ENCODE measurements at places on chromosomes 1 and 21. TPM values are rescaled to one million over a fixed set of nuclear protein-coding genes. Genes with fewer than 3 reads are reported as not detected.

The NBPF4 gene
- total RNA-seq: not detected

The ADORA1 gene
- total RNA-seq: 0.35 TPM

The CNR2 gene
- 0.04 TPM for total RNA-seq

The TNNT2 gene
- not detected for total RNA-seq

The CELA2A gene
- not detected for total RNA-seq

The CTXND2 gene
- total RNA-seq: not detected

The KRTAP12-2 gene
- not detected for total RNA-seq

DNA sequence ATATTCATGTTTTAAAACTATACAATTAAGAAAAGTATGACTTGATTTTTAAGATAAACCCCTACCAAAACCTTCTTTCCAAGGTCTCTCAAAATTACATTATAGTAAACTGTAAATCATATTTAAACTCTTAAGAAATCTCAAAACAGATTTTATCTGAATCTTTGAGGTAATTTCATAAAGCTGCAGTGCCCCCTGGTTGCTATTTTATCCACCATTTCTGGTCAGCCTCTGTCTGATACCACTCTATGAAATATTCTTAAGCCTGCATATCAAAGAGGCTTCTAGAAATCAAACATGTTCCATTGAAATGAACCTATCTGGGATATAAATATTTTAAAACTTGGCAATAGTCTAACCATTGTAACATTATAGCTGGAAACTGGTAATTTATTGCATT is 317.3 kb downstream of the COL11A1 start:
- DNase-seq: no peak

DNA sequence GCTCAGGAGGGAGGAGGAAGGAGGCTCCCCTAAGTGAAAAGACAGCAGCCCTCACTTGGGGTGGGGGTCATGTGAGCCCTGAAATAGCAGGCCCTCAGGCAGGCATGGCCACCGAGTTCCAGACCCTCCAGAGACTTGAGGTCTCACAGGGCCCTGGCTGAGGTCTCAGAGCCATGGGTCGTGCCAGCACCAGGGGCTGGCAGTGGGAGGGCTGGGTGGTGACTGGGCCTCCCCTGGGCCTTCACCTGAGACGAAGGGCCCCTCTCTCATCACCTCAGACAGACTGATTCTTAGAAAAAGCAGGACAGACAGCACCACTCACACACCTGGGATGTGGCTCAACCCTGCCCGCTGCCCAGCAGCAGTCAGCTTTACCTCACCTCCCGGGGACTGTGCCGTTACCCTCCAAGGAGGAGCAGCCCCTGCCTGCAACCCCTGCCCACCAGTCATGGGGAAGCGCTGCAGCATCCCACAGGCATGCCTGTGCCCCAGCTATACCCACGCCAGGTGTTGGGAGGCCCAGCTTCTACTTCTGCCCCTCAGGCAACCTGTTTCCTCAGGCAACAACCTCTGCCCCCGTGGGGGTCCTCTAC is 42.6 kb upstream of the LRP8 start:
- no peak for DNase-seq

DNA sequence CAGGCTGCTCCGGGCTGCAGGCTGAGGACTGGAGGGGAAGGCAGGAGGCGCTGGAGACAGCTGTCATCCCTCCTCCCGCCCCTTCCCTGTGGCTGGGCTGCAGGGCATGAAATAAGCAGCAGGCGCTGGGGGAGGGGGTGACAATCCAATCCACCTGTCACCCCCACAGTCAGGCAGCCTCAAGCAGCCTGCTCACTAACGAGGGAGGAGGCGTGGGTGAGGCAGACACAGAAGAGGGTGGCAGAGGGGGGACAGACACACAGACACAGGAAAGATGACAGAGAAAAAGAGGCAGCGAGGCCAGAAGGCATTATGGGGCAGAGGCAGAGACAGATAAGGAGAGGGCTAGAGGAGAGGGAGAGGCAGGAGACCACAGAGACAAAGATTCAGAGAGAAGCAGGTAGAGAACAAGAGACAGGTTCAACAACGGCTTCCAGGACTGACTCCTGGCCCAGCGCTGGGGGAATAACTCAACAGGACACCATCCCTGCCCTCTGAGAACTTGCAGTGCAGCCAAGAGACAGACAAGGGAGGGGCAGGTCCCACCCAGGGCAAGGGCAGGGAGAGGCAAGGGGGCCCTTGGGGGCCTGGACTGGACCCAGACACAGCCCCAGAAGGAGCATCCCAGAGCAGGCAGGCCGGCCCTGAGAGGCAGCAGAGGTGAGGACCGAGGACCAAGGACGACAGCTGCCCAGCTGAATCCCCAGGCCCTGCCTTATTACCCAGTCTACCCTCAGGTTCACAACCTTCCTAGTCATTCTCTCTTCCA is 11.2 kb downstream of the MEF2D start:
- no peak for DNase-seq

DNA sequence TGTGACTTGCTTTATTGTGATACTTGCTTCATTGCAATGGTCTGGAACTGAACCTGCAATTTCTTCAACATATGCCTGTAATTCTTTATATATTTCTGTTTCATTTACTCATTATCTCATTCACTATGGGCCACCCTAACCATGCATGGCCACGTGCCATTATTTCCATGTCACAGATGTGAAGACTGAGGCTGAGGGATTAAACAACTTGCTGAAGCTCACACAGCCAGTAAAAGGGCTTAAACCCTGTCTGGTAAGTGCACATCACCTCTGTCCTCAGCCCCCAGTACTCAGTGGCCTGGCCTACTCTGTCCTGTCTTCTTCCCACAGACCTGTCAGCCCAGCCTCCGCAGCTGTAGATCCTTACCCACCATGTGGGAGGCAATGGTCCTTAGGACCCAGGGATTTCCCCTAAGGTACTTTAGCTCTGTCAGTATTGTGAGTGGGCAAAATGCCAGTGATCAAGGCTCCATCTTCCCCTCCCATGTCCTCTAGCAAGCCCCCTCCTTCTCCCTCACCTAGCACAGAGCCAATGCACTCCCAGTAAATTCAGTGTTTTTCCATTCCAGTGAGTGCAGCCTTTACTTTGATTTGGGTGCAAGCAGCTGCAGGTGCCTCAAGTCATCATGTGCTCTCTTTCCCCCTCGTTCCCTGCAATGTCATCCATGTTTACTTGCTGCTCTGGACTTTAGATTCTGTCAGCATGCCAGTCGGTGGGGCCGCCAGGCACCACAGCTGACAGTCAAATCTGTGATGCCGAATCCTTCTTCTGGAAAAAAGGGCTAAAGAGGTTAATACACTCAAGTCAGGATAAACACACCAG is 228.2 kb upstream of the PROX1 start:
- peak; percentile 77 for DNase-seq

DNA sequence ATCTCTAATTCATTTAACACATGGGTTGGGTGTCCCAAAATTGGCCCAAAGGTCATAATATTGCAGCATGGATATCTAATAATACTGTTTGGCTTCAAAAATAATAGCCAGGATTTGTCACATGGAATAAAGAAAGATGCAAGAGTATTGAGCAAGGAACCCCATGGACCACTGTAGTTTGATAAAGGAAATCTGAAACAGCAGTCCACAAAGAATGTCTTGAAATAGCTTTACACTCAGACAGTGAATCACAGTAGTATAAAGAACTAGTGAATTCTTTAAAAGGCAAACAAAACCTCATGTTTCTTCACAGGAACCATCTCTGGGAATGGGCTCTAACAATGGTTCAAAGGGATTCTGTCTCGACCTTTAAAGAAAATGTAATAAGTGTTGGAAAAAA is 576.1 kb upstream of the ZRANB2 start:
- DNase-seq: no peak

- DNase-seq: no peak
Measured at GRCh38 chr1:90835661-90836344, 118.7 kb upstream of the BARHL2 start.

DNA sequence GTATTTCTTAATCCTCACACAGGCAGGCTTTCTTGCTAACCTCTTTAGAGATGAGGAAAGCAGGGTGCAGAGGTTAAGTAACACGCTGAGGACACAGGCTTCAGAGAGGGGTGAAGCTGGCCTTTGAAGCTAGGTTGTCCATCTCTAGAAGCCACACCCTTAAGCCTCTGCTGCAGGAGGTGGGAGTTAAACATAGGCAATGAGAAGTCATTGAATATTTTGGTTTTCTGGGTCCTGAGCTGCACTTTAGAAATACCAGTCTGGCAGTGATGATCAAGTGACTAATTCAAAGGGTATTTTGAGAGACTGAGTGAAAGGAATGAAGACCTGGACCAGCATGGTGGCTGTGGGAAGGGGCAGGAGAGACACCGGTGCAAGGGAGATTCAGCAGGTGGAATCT is 9.9 kb downstream of the KCNJ15 start:
- no peak for DNase-seq

- DNase-seq: no peak
Measured at GRCh38 chr1:111615870-111616715, 3.5 kb upstream of the RAP1A start.

DNA sequence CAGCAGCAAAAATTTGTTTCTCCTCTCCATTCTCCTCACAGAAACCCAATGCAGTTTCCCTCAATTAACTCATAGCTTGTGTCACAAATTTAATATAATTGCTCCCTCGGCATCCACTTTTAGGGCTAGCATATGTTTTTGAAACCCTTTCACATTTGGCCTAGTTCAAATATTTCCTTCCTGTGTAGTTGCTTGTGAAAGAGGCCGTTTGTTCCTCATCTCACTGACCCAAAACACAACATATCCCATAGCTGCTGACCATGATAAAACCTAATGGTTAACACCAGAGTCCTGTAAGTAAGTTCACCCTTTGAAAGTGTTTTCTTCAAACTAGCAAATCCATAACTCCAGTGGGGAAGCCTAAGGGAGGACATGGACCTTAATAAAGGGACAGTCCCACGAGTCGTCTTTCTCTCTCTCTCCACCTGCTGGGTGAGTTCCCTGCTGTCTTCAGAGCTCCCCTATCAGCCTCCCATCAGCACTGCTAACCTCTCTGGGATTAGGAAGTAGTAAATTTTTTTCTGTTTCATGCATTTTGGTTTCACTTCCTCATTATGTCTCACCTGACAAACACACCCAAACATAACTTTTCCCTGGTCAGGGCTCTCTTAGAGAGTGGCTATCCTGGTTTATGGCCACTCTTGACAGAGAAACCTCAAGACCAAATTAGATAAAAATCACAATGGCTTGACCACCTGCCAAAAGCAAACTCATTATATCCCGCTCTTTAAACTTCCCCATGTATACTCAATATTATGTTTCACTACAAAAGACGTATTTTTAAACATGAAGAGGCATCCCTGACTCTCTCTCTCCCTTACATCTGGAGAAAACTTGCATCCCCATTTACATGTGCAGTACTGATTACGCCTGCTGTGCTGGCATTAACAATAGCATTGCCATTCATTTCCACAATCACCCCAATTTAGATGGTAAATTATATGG is 177.7 kb upstream of the HP1BP3 start:
- no peak for DNase-seq

- no peak for DNase-seq
Measured at GRCh38 chr1:171748651-171749050, 6.8 kb upstream of the VAMP4 start.

GRCh38 chr1:180973369-180973768 is 49.3 kb downstream of the STX6 start:
- no peak for DNase-seq

- DNase-seq: no peak
Measured at GRCh38 chr1:245201201-245201600, 46.4 kb downstream of the KIF26B start.

DNA sequence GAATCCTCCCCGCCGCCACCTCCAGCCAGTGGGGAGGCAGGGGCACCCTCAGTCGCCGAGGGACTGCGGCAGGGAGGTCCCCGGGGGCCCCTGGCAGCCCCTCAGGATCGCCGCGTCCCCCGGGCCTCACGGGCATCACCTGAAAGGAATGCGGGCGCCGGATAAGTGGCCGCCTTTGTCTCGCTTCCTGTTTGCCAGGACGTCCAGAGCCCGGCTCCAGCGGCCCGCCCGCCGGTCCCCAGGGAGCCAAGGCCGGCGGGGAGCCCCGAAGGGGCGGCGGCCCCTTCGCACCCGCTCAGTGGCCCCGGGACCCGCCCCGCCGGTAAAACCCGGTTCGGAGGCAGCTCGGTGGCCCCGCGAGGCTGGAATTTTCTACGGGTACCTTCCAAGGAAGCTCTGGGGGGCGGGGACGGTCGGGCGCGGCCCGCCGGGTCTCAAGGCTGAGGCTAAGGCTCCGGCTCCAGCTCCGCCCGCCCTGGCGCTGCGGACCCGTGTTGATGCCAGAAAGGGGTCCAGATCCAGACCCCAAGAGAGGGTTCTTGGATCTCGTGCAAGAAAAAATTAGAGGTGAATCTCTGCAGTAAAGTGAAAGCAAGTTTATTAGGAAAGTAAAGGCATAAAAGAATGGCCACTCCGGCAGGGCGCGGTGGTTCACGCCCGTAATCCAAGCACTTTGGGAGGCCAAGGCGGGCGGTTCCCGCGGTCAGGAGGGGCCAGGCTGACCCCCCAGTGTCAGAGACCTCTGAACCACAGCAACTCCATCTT is 12.6 kb downstream of the TINAGL1 start:
- peak; percentile 55 for DNase-seq

- DNase-seq: no peak
Measured at GRCh38 chr1:237961754-237962153, 71.0 kb upstream of the ZP4 start.

- peak; percentile 26 for DNase-seq
Measured at GRCh38 chr1:108816049-108816893, 40.6 kb downstream of the AKNAD1 start.

- DNase-seq: peak; percentile 42
Measured at GRCh38 chr21:14058566-14058965, 152.2 kb downstream of the LIPI start.

GRCh38 chr1:202316186-202316585 is 25.6 kb downstream of the UBE2T start:
- DNase-seq: no peak
